Nucleus accumbens (tissue), 56 donors: ENCODE measurements at places on chromosomes 3 and 15.

- DNase-seq = no peak
These were observed 404.6 kb upstream of the MCTP2 start for GRCh38 chr15:93826790-93827189.

GRCh38 chr15:38547255-38547997 is 17.2 kb downstream of the RASGRP1 start:
- peak; percentile 24 for DNase-seq

GRCh38 chr3:183958226-183958625 is 59.5 kb downstream of the ABCC5 start:
- no peak for DNase-seq

DNA sequence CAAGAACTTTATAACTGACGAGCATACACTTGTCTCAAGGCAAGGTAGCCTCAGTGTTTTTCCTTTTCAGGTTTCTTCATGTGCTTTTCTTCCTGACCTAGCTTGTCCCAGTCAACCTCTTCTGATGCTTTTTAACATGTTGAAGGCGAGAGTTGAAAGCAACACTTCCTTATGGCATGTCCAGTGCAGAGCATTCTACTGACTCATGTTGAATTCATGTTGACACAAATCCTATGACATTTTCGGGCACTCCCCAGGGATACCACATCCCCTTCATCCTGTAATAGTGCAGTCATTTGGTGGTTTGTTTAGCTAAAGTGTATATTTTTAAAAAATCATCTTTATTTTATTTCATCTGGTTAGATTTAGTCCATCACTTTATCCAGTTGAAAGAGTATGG is 75.9 kb upstream of the CBLB start:
- DNase-seq = no peak

- DNase-seq = no peak
These were observed 62.0 kb downstream of the SUCNR1 start for GRCh38 chr3:151935446-151935845.

DNA sequence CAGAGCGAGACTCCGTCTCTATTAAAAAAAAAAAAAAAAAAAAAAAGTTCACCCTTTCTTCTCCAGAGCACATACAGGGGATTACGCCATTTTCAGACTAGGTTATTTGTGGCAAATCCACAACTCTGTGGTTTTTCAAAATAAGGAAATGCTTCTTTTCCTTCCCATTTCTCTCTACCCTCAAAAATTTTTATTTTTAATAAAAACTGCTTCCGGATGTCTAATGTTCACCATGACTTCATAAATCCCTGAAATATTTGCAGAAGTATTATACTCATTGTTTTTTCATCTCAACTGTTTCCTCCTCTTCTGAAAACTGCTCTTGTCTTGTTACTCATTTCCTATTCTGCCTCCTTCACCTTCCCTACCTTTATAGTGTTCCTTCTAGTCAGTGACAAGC is 45.0 kb upstream of the SLC12A8 start:
- DNase-seq = no peak

- peak; percentile 16 for DNase-seq
These were observed 728 bp downstream of the TRANK1 start for GRCh38 chr3:36944012-36944640.

DNA sequence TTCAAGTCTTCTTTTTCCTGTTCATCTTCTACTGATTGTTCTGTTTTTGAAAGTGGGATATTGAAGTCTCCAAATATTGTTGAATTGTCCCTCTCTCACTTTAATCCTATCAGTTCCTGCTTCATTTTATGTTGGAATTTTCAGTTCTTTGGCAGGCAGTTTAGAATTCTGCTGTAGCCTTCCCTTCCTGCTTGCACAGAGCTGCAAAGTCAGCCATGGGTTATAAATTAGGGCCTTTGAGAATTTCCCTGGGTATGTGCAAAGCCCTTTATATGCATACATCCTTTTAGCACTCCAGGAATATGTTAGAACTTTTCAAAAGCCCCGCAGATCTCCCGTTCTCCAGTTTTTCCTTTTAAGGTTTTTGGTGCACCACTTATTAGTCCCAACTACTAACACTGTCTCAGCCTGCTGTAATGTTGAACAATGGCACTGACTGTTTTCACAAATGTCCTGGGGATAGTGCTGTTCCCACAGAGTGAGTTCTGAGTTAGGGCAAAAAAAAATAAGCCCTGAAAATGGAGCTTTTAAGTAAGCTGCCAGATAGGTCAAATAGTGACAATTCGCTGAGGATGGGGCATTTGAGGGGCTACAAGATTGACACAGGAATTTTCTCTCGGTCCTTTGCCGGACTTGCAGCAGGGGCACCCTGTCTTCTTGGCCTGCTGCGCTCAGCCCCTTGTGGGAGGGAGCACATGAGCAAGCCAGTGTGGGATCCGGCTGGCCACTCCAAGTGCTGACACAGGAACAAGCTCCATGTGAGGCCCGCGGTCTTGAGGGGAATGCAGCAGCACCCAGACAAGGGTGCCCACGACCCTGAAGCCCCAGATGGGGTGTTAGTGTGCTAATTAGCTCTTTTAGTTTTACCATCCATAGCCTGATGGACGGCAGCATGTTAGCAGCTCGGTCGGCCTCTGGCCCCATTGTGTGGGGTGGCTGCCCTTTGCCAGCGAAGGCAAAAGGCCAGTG is 96.0 kb downstream of the VPS8 start:
- peak; percentile 56 for DNase-seq

- no peak for DNase-seq
These were observed 692.0 kb downstream of the NLGN1 start for GRCh38 chr3:174089592-174089991.

DNA sequence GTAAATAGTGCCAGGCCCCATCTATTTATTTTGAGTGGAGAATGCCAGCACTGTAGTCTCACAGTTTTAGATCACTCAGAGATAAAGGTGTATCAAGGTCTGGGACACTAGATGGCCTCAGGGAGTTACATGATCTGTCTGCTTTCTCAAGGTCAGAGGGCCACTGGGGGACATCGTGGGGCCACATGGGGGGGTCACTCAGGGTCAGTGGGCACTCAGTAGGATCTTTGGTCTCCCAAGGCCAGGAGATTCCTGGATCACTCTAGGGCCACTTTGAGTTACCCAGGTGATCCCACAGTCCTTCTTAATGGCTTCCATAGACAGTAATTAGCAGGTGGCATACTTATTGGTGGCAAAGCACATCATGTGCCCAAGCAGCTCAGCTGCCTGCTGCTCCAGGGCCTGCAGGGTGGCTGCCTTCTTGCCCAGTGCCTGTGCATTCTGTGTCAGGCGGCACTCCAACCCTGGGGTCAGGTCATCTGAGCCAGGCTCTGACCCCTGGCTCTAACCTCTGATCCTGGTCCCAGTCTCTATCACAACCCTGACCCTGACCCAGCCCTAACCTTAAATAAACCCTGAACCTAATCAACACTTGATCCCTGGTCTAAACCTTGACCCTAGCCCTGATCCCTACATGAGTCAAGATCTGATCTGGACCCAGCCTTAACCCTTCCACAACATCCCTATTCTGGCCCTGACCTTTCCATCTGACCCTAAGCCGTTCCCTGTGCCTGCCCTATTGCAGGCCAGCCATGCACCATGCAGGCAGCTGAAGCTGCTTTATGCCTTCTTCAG is 1.8 kb upstream of the LAMB2 start:
- no peak for DNase-seq

- DNase-seq = no peak
These were observed 117.7 kb downstream of the POLR2M start for GRCh38 chr15:57824186-57824585.
